ENCODE measurements at places on chromosomes 11 and 22.

GRCh38 chr22:50115693-50116092 is 25.9 kb downstream of the MOV10L1 start:
- peak; percentile 25 for DNase-seq

- DNase-seq: no peak
These were observed 94.9 kb downstream of the ZBTB16 start for GRCh38 chr11:114154271-114155047.

DNA sequence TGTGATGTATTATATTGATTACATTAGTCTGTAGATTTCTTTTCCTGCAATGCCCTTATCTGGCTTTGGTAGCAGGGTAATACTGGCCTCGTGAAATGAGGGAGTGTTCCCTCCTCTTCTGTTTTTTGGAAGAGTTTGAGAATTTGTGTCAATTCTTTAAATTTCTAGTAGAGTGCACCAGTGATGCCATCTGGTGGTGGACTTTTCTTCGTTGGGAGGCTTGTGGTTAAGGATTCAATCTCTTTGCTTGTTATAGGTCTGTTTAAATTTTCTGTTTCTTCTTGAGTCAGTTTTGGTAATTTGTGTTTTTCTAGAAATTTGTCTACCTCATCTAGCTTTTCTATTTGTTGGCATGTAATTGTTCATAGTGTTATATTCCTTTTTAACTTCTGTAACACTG is 18.9 kb downstream of the SHANK3 start:
- peak; percentile 31 for DNase-seq

- DNase-seq: peak; percentile 98
These were observed at the start of the genes EWSR1 and RHBDD3 for GRCh38 chr22:29267858-29268510. TSS of gene EWSR1 (plus strand) at chr22:29268268. CDS start at chr22:29268337, 69 bp downstream. TSS of gene RHBDD3 (minus strand) at chr22:29267981. CDS start at chr22:29265626, 2,355 bp downstream.

- no peak for DNase-seq
These were observed 8.8 kb downstream of the C11orf96 start for GRCh38 chr11:43951231-43951630.

DNA sequence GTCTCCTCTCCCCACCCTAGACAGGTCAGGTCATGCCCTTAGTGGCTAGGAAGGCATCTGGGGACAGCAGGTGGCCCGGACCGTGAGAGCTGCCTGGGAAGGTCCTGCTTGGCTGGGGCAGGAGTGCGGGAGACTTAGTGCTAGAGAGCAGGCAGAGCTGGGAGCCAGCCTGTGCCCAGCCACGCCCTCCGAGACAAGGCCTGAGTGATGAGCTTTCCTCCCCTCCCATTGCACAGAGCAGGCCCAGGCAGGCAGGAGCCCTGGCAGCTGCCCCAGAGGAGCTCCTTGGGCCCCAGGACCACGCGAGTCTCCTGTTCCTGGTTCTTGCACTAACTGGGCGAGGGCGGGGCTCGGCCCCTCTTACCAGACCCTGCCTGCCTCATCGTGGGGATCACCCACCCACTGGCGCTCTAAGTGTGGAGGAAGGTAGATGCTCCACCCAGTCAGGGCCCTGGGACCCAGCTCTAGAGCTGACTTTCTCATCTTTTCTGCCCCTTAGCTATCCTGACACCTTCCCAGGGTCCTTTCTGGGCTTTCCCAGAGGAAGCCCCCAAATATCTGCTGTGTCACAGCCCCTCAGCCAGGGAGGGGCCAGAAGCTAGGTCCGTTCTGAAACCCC is 44.9 kb downstream of the MACROD1 start:
- DNase-seq: peak; percentile 94

- DNase-seq: no peak
These were observed 14.6 kb upstream of the TMEM123 start for GRCh38 chr11:102467080-102467708.

GRCh38 chr11:16953663-16954062 is 60.6 kb downstream of the PLEKHA7 start:
- DNase-seq: no peak

DNA sequence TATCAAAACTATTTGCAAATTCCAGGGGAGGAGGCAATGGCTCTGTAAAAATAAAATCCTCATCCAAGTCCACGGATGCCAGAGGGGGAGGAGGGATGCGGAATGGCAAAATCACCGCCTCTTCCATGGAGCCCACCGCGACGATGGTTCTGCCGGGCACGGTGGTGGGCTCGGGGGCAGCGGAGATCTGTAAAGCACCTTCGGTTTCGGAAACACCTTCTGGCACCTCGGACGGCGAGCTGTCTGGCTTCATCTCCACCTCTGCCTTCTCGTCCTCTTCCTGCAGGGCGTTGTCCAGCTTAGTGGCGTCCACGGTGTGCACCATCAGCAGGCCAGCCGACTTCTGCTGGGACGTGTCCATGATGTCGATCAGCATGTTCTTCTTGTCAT is 87.7 kb downstream of the CTTN start:
- no peak for DNase-seq

GRCh38 chr22:46557736-46558480 is 20.5 kb upstream of the CELSR1 start:
- no peak for DNase-seq

GRCh38 chr11:15653191-15653710 is 538.5 kb downstream of the INSC start:
- DNase-seq: no peak

GRCh38 chr22:39821008-39821407 is 72.6 kb downstream of the ENTHD1 start:
- no peak for DNase-seq

DNA sequence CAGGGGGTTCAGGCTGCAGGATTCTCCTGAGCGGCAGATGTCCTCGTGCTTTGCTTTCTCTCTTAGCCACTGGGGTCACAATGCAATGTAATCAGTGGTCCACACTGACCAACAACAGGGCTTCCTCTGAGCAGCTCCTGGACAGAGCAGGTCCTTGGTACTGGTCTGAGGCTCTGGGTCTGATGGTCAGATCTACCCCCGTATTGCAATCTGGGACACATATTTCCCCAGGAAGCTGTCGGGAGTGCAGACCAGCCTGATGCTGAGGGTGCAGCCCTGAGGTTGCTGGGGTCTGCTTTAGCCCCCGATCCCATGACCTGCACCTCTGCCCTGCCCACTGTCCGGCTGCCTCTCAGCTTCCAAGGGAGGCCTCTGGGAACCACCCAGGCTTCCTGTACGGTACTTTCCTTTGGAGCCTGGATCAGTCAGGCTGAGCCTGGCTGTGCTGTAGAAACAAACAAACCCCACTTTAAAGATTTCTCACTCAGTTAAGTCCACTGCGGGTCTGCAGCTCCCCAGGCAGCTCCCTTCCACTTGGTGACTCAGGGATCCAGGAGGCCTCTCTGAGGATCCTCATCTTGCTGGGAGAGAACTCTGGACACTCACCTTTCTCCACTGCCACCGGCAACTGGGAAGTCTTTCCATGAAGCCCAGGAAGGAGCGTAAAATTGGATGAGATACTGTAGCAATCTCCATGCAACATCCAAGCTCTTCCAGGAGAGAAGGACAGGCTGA is 1046.6 kb downstream of the TBC1D22A start:
- DNase-seq: no peak

DNA sequence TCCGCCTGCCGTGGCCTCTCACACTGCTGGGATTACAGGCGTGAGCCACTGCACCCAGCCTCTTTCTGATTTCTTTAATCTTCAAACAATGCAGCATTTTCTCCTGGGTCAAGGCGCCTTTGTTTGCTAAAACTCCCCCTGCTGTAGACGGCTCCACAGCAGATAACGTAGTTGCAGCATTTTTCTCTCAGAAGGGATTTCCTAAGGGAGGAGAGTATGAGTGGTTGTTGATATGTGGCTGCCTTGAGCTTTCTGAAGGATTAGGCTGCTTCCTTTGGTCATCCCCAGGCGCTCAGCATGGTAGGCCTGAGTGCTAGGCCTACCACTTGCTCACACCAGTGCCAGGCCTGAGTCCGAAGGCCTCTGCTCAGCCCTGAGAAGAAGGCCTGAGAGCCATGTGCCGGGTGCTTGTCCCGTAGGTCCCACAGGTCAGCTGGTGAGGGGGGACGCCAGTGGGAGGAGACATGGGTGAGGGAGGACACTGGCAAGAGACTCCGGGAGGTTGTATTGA is 18.1 kb downstream of the SMARCB1 start:
- no peak for DNase-seq

GRCh38 chr11:75298191-75298975 is 53.1 kb downstream of the ARRB1 start:
- no peak for DNase-seq

DNA sequence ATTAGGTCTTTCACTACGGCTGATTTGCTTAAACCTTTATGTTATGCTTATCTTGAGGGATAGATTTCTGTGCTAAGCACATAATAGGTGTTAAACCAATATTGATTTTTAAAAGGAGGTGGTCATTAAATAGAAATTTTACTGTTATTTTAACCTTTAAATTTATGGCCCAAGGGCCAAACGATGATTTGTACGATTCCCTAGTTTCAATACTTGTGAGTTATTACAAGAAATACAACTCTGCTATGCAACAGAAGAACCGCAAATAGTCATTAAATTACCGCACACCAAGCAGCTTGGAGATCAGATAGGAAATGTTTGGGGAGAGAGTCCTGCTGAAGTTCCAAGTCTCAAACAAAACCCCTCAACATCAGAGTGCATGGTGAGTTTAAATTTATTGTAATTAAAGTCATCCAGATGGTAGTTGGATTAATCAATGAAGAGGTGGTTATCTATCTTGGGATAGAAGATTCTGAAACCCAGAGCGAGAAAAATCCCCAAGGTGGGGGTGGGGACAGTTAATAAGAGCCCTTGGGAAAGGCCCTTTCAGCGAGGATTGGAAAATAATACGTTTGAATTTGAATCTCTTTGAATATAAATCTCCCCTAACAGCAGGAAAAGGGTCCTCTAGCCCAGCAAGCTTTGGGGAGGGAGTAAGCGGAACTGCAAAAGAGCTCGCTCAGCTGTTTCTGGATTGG is 805 bp upstream of the QSER1 start:
- DNase-seq: no peak

GRCh38 chr22:38750638-38751037 is 5.2 kb downstream of the SUN2 start:
- no peak for DNase-seq

DNA sequence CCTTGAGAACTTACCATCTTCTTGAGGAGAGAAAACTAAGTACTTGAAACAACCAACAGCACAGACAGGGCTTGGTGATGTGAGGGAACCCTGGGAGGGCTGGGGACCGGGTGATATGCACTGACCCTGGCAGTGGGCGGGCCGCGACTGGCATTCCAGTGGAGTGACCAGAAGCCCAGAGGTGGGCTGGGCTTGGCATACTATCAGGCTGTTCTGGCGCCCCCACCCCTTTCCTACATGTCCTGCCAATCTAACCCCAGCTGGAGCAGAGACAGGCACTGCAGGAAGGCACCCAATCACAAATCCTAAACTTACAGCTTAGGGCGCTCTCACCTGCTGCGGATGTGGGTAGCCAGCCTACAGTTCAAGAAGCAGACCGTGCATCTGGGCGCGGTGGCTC is 54.0 kb upstream of the GCAT start:
- DNase-seq: peak; percentile 93

DNA sequence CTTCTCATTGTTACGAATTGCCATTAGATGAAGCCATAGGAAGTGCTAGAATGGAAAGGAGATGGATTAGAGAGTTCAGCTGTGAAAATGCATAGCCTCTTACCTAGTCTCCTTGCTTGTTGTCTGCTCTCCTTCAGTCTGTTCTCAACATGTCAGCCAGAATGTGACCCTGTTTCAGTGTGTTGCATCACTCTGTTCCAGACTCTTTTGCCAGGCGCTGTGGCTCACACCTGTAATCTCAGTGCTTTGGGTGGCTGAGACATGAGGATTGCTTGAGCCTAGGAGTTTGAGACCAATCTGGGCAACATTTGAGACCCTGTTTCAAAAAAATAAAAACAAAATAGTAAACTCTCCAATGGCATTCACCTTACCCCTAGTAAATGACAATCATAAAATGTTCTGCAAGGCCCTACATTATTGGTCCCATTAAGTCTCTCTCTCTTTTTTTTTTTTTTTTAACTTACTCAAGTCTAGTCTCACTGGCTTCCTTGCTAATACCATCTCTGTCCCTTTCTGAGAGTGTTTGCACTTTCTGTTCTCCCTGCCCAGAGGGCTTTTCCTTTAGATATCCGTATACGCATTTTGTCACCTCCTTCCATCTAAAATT is 39.4 kb downstream of the CYP2R1 start:
- no peak for DNase-seq

GRCh38 chr11:27329867-27330632 is 33.0 kb downstream of the CCDC34 start:
- no peak for DNase-seq

GRCh38 chr11:112025707-112026106 is 499 bp downstream of the DLAT start:
- no peak for DNase-seq

DNA sequence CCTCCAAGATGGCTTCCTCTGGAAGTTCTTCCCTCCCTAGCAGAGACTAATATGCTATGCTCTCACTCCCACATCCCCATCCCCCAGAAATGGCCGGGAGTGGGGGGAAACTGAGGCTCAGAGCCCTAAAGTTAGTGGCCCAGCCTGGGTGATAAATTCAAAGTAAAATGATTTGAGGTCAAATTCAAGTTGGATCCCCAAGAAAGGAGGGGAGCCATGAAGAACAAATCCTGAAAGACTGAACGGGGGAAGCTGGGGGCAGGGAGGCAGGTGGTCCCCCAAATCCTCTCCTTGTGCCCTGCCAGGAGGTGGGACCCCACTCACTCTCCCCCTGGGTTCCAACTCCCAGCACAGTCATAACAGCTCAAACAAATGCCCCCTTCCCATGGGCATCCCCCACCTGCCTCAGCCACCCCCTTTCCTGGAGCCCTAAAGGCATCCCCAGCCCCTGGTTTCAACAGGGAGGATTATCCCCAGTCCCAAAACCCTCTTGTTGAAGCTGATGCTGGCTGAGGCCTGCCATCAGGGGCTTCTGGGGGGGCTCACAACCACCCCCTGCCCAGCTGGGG is 1.1 kb downstream of the CBX6 start:
- no peak for DNase-seq

DNA sequence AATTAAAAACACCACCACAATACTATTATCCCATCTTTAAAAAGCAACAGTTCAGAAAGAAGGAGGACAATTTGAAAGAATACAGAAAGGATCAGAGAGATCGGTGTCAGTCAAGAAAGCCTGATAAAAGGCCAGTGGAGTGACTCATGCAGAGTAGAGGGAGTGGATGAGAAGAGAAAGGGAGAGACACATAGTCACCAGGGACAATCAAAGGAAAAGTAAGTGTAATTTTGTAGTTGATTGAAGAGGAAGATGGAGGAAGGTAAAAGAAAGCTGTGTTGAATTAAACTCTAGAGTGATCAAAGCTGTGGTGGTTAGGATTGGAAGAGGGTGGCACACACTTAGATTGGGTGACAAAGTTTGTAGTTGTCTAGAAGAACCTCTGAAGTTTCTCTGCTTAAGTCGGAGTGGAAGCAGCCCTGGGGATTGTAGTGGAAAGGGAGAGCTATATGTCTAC is 14.1 kb downstream of the SPECC1L start:
- peak; percentile 40 for DNase-seq

DNA sequence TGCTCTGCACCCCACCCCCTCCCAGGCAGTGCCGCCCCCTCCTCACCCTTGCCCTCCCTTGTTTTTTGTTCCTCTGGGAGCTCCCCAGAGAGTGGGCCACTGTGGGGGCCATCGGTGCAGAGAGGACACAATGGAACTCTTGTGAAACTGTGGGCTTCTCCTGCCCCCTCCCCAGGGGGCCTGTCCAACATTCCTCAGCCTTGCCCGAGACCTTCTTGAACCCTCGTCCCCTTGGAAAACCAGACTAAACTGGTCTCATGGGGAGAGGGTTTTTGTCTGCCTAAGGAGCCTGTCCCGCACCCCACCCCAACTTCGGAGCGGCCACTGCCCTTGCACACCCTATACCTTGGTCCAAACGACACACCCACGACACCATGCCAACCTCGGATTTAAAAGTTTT is 72.2 kb downstream of the TSPAN18 start:
- no peak for DNase-seq

Measured in MG63 (cell line).